Endothelial cell (in vitro differentiated cells): ENCODE measurements at places on chromosomes 2 and 18. TPM values are rescaled to one million over a fixed set of nuclear protein-coding genes. Genes with fewer than 3 reads are reported as not detected.

DNA sequence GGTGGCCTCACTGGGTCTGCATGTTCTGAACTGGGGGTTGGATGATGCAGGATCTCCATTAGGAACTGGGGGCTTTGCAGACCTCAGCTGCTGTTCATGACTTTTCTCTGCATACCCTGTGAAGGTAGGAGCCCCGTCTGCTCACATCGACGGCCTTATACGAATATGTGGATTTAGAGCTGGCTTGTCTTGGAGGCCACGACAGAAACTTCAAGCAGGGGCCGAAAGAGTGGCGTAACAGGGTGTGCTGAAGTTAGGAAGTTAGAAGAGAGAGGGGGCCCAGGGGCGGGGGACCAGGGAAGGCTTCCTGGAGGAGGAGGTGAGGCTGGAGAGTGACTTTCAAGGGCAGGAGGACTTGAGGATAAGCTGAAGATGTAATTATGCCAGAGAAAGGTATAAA lies 144.9 kb downstream of the TSN start:
- DNase-seq, result no peak

Gene ABCG5
- total RNA-seq, result not detected

- no peak for DNase-seq
Measured at GRCh38 chr2:2947406-2947805, 430.2 kb downstream of the EIPR1 start.

DNA sequence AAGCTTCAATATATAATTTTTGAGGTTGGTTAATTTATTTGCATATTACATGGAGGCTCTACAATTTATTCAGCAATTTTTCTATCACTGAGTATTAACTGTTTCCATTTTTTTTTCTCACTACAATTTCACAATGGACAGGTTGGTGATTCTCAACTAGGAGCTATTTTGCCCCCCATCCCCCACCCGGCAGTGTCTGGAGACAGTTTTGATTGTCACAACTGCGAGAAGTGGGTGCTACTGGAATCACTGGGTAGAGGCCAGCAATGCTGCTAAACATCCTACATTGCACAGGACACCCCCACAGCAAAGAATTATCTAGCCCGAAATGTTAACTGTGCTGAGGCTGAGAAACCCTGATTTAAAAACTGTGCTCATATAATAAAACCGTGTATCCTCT lies 82.6 kb downstream of the CCDC93 start:
- no peak for DNase-seq
